ENCODE measurements at places on chromosomes 16 and 17. TPM values are rescaled to one million over a fixed set of nuclear protein-coding genes. Genes with fewer than 3 reads are reported as not detected.

KCNH4 gene
- total RNA-seq, result 0.37 TPM

NXPH3 gene
- 1.7 TPM for total RNA-seq

TBC1D3E gene
- total RNA-seq, result not detected

BICDL2 gene
- total RNA-seq, result 10.6 TPM

ST6GALNAC1 gene
- 1.7 TPM for total RNA-seq

HOXB1 gene
- not detected for total RNA-seq

SLC9A5 gene
- 2.4 TPM for total RNA-seq

KRTAP4-9 gene
- not detected for total RNA-seq

- H3K27ac ChIP-seq, result peak overlapping the region; percentile 53
- no peaks in the 10 kb centered on the region for H3K27me3 ChIP-seq
- H3K36me3 ChIP-seq, result peaks cover 5% of the 10 kb centered on the region
- peaks cover 34% of the 10 kb centered on the region for H3K4me1 ChIP-seq
Measured at GRCh38 chr17:39738568-39738901, 797 bp downstream of the GRB7 start.

DNA sequence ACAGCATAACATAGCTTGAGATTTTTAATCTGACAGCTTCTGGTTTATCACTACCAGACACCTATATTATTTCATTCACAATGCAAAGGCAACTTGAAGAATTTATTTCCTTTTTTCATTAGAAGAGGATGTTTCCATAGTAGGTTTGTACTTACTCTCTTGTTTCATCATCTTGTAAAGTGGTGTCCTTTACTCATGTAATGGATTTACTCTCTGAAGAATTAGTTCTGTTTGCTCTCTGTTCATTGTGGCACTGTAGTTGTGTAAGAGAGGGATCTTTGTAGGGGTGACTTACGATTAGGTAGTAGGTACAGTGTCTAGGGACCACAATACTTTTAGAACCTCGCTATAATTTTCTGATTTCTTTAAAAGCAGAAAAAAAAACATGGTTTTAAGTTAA, 256.1 kb downstream of the BCAS3 start:
- no peak overlapping the region for H3K4me3 ChIP-seq
- no peak overlapping the region for H3K27ac ChIP-seq
- no peaks in the 10 kb centered on the region for H3K27me3 ChIP-seq
- H3K36me3 ChIP-seq, result no peaks in the 10 kb centered on the region
- no peaks in the 10 kb centered on the region for H3K4me1 ChIP-seq
- no peak for DNase-seq

- H3K4me1 ChIP-seq, result peaks cover 24% of the 10 kb centered on the region
- no peaks in the 10 kb centered on the region for H3K27me3 ChIP-seq
- peak; percentile 91 for DNase-seq
Measured at GRCh38 chr16:9545522-9546437, 454.3 kb downstream of the HAPSTR1 start.

DNA sequence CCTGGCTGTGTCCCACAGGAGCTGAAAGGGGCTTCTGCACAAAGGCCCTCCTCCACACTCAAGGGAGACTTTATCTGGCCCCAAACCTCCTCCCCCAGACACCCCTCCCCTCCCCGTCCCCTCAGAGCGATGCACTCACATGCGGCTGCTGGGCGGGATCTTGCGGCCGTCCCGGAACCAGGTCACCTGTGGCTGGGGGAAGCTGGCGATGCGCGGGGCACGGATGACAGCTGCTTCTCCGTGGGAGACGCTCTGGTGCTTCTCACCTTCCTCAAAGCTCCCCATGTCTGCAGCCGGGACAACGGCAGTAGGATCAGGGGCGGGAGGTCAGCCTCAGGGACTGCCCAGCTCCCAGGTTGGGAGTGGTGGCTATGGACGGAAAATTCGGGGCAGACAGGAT, 144.0 kb upstream of the CDC42EP4 start:
- no peaks in the 10 kb centered on the region for H3K4me1 ChIP-seq
- no peaks in the 10 kb centered on the region for H3K27me3 ChIP-seq
- no peak overlapping the region for H3K27ac ChIP-seq
- no peak for DNase-seq
- no peak overlapping the region for H3K4me3 ChIP-seq

- H3K36me3 ChIP-seq, result no peaks in the 10 kb centered on the region
- no peaks in the 10 kb centered on the region for H3K27me3 ChIP-seq
- H3K4me3 ChIP-seq, result no peak overlapping the region
- H3K27ac ChIP-seq, result no peak overlapping the region
- DNase-seq, result no peak
Measured at GRCh38 chr16:13322336-13322735, 420.9 kb downstream of the SHISA9 start.

GRCh38 chr17:44940317-44940716, 7.3 kb downstream of the KIF18B start:
- no peaks in the 10 kb centered on the region for H3K27me3 ChIP-seq
- H3K4me1 ChIP-seq, result peaks cover 30% of the 10 kb centered on the region
- H3K36me3 ChIP-seq, result no peaks in the 10 kb centered on the region
- H3K27ac ChIP-seq, result peak overlapping the region; percentile 91
- H3K4me3 ChIP-seq, result no peak overlapping the region

DNA sequence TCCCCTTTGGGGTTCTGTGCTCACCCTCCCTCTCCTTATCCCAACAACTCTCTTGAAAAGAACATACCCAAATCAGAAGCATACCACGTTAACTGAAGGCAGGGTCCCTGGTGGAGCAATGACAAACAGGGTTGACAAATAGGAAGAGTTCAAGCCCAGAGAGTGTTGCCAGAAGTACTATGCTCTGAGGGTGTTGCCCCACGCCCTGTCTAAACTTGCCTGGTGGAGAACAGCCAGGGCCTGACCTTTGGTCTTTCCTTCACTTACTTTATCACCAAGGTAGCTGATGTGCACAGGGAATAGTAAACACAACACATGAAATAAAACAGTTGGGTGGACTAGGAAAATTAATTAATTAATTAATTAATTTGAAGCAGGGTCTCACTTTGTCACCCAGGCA, 23.3 kb downstream of the ZNF75A start:
- H3K4me3 ChIP-seq, result no peak overlapping the region
- H3K27ac ChIP-seq, result no peak overlapping the region
- peaks cover 11% of the 10 kb centered on the region for H3K4me1 ChIP-seq
- DNase-seq, result peak; percentile 38
- H3K27me3 ChIP-seq, result no peaks in the 10 kb centered on the region
- H3K36me3 ChIP-seq, result no peaks in the 10 kb centered on the region

DNA sequence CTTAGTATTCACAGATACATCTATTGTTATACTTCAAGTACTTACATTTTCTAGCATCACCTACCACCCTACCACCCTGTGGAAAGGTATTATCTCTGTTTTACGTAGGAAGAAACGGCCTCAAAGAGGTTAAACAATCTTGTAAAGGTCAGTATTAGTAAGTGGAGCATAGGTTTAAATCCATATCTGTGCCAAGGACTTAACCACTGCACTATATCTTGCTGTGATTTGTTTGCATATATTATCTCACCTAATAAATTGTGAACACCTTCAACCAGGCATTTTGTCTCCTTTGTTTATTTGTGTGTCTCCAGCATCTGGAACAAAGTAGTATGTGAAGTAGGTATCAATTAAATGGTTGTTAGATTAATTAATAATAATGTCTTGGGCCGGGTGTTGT, 27.3 kb downstream of the IGF2BP1 start:
- H3K4me3 ChIP-seq, result no peak overlapping the region
- H3K4me1 ChIP-seq, result peaks cover 73% of the 10 kb centered on the region
- H3K27me3 ChIP-seq, result no peaks in the 10 kb centered on the region

DNA sequence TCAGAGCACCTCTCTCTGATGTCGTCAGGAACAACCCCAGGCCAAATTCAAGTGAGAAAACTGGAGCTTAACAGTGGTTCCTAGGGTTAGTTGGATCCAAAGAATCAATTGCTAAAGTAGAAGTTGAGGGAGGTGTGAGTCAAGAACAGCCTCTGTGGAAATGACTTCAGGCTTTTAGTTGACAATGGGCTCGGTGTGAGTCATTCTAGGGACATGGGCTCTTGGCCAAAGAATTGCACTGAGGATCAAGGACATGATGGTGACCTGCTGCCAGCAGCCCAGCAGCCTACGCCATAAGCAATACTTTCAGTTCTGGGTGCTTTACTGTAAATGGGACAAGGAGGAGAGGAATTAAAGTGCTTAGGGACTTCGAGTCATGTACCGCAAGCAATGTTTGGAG, 32.1 kb upstream of the SMURF2 start:
- no peak overlapping the region for H3K27ac ChIP-seq
- no peaks in the 10 kb centered on the region for H3K27me3 ChIP-seq
- DNase-seq, result no peak

DNA sequence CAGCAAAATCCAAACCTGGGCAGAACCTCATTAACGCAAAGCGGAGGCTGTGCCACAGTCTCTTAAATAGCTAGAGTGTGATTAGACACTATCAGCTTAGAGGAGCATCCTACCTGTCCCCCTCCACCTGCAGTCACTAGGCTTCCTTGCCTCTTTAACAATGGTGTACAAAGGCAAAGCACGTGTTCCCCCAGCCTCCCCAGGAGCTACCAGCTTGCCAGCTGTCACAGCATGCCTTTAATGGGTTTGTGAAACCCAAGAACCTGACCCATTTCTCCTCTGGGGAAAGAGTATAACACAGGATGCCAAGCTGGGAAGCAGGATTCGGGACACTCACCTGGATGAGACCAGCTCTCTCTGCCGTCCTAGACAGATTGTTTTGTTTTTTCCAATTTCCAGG, 37.2 kb upstream of the TBX2 start:
- peak overlapping the region; percentile 57 for H3K27ac ChIP-seq
- no peak overlapping the region for H3K4me3 ChIP-seq
- H3K4me1 ChIP-seq, result peaks cover 7% of the 10 kb centered on the region
- no peaks in the 10 kb centered on the region for H3K36me3 ChIP-seq

GRCh38 chr17:69050999-69051775, 9.5 kb downstream of the ABCA9 start:
- no peak overlapping the region for H3K27ac ChIP-seq
- no peak overlapping the region for H3K4me3 ChIP-seq
- no peaks in the 10 kb centered on the region for H3K36me3 ChIP-seq
- H3K27me3 ChIP-seq, result no peaks in the 10 kb centered on the region

- H3K4me3 ChIP-seq, result no peak overlapping the region
- H3K27me3 ChIP-seq, result no peaks in the 10 kb centered on the region
- H3K36me3 ChIP-seq, result peaks cover 11% of the 10 kb centered on the region
- no peak overlapping the region for H3K27ac ChIP-seq
- no peak for DNase-seq
- no peaks in the 10 kb centered on the region for H3K4me1 ChIP-seq
Measured at GRCh38 chr16:75287708-75288107, 36.3 kb upstream of the BCAR1 start.

DNA sequence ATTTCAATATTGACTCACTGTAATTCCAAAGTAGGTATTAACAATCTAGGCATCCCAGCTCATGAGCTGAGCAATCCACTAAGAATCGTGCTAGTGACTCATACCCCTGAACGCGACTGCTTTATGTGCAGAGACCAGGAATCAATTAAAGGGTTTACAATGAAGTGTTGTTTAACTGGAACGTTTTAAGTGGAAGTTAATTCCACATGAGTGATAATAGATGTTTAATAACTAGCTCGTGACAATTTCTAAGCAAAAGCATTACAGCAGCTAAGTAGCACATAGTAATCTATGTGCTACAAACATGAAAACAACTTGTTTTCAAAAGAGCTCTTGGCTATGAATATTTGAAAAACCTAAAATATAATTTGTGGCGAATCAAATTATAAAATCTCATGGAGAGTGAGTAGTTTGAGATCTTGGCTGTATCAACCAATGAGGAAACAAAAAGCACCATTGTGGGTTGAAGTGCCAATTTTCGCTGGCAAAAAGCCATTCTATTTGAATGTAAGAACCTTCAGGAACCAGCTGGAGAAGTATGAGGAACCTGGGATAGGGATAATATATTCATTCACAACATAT, 9.4 kb downstream of the GJC1 start:
- H3K4me1 ChIP-seq, result no peaks in the 10 kb centered on the region
- no peaks in the 10 kb centered on the region for H3K36me3 ChIP-seq
- no peak overlapping the region for H3K4me3 ChIP-seq
- H3K27me3 ChIP-seq, result no peaks in the 10 kb centered on the region

GRCh38 chr16:60646631-60647030, 1389.6 kb downstream of the CDH8 start:
- no peak overlapping the region for H3K4me3 ChIP-seq
- no peak overlapping the region for H3K27ac ChIP-seq
- H3K27me3 ChIP-seq, result no peaks in the 10 kb centered on the region
- no peak for DNase-seq
- no peaks in the 10 kb centered on the region for H3K4me1 ChIP-seq

- no peak for DNase-seq
- H3K36me3 ChIP-seq, result no peaks in the 10 kb centered on the region
- no peaks in the 10 kb centered on the region for H3K27me3 ChIP-seq
- no peak overlapping the region for H3K27ac ChIP-seq
- H3K4me1 ChIP-seq, result peaks cover 14% of the 10 kb centered on the region
Measured at GRCh38 chr17:43784628-43785101, 4.4 kb downstream of the CFAP97D1 start.

- peak overlapping the region; percentile 68 for H3K4me3 ChIP-seq
- H3K4me1 ChIP-seq, result peaks cover 41% of the 10 kb centered on the region
- peak overlapping the region; percentile 92 for H3K27ac ChIP-seq
- no peaks in the 10 kb centered on the region for H3K36me3 ChIP-seq
Measured at GRCh38 chr17:79845601-79845949, 6.3 kb upstream of the CBX4 start.

DNA sequence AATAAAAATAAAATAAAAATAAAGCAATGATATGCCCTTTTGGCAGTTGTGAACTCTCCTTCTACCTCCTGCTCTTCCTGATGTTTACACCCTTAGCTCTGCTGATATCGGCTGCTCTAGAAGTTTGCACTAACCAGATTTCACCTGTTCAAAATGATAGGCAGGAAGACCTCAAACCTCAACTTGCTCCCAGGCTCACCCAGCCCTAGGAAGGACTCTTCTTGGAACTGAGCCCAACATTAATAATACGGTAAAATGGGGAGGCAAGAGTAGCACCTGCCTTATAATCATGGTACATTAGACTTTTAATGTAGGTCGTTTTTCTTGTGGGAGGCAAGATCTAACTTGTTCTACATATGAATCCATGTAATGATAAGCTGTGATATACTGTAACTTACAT, 61.2 kb upstream of the MED13 start:
- H3K4me3 ChIP-seq, result no peak overlapping the region
- H3K27ac ChIP-seq, result no peak overlapping the region
- no peaks in the 10 kb centered on the region for H3K36me3 ChIP-seq
- DNase-seq, result no peak
- H3K4me1 ChIP-seq, result peaks cover 5% of the 10 kb centered on the region
- H3K27me3 ChIP-seq, result no peaks in the 10 kb centered on the region

DNA sequence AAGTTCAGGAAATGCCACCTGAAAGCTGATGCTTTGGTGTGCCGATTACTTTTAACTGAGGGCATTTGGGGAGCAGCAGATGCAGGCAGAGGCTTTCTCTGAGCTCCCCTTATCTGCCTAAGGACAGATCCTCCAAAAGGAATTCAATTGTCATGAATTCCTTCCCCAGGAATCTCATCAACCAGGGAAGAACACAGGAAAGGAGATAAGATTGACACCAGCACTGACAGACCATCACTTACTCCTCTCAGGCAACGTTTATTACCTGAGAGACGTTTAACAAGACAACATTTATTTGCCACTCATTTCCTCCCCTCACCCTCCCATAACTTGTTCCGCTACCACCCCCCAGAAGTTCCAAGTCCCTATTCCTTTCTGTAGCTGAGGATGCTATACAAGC, 17.6 kb upstream of the CDRT4 start:
- no peak overlapping the region for H3K4me3 ChIP-seq
- 0 out of 2 replicates have a peak, but pooled peaks cover 5% of the 10 kb centered on the region for H3K4me1 ChIP-seq
- H3K36me3 ChIP-seq, result no peaks in the 10 kb centered on the region
- H3K27me3 ChIP-seq, result no peaks in the 10 kb centered on the region
- no peak for DNase-seq

- H3K4me1 ChIP-seq, result no peaks in the 10 kb centered on the region
- H3K4me3 ChIP-seq, result peak within 1 kb of the TSS; percentile 96
- H3K27me3 ChIP-seq, result no peaks in the 10 kb centered on the region
Measured at GRCh38 chr17:54900457-54901229, at the start of gene TOM1L1. Gene TOM1L1, plus strand, starts transcription at chr17:54900852. Its CDS starts 14 bp downstream, at chr17:54900866.
